ENCODE measurements at places on chromosomes 3 and 15.

DNA sequence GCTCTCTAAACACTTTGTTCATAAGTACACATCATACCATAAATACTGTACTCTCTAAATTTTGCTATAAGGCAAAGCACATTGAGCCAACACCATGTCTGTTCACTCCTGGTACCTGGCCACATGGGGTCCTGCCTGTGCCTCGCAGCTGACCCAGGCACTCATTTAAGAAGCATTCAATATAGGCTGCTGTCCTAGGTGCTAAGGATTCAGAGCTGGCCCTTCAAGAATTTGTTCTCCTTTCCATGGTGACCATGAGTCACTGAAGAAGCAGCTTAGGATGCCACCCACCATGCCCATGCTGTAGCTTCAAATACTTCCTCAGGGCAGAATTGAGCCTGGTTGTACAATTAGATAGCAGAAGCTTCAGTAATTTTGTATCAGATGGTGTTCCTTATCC, 119.2 kb upstream of the ZBED2 start:
- DNase-seq: no peak

GRCh38 chr15:62416526-62416925, 251.4 kb upstream of the C2CD4B start:
- DNase-seq: no peak

- DNase-seq: no peak
These were observed 7.8 kb upstream of the STAC start for GRCh38 chr3:36372534-36372935.

DNA sequence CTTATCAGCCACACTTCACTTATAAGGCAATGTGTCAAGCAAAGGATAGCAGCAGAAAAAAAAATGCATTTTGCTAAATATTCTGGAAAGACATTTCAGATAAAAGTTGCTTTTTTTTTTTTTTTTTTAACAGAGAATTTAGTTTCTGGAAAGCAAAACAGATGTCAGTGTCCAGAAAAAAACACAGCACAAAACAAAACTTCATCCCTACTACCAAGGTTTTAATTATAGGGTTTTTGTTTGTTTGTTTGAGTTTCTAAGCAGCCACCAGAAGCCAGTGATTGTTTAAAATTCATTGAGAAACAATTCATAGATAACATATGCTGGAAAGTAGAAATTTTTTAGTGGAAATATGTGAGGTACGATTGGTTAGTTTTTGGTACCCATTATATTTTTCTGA, 1202.7 kb downstream of the OTOL1 start:
- DNase-seq: no peak

- no peak for DNase-seq
These were observed 492.5 kb upstream of the TGFBR2 start for GRCh38 chr3:30113906-30114305.

- DNase-seq: no peak
These were observed 195.2 kb upstream of the MCTP2 start for GRCh38 chr15:94036156-94036555.

DNA sequence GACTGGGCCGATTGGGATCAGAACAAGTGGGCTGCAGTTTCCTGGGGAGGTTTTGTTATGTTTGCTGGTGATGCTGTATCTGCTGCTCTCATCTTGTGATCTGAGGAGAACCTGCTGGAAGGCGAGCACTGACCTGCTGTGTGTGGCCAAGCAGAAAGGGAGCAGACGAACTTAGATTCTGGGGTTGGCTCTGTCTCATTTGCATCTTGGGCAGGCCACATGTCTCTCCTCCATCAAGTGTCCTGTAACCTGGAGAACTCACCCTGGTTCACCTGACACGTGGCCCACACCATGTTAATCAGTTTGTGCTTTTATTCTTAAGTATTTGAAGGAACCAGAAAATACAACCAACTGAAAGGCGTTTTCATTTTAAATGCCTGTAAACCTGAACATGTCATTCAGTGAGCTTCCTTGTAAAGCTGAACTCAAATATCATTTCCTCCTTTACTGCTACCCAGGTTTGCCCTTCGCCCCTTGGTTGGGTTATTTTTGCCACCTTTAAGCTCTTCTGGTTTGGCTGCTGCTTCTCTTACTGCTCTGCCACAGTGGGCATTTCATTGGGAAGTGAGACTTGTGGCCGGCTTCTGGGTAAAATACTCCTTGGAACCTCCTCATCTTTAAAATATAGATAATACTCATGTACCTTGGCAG, 33.5 kb upstream of the TRAK1 start:
- DNase-seq: no peak

DNA sequence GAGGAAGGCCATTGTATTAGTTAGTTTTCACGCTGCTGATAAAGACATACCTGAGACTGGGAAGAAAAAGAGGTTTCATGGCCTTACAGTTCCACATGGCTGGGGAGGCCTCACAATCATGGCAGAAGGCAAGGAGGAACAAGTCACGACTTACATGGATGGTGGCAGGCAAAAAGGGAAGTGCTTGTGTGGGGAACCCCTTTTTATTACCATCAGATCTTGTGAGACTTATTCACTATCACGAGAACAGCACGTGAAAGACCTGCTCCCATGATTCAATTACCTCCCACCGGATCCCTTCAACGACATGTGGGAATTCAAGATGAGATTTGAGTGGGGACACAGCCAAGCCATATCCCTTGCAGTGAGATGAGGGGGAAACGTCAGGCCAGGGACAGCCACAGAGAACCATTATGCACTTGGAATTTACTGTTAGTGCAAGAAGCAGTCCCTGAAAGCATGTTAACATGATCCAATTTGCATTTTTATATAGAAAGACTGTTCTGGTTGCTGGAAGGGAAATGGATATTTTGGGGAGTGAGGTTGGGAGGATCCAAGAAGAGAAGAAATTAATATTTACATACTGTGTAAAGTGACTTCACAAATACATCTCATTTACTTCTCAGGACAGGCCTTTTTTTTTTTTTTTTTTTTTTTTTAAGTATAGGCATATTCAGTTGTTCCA, 87.1 kb downstream of the ARNT2 start:
- DNase-seq: no peak

- no peak for DNase-seq
These were observed 124.4 kb downstream of the DIPK2A start for GRCh38 chr3:144096016-144096415.

GRCh38 chr3:45055411-45056143, 29.5 kb downstream of the CLEC3B start:
- DNase-seq: no peak

GRCh38 chr3:15726043-15726442, 71.7 kb downstream of the ANKRD28 start:
- no peak for DNase-seq

DNA sequence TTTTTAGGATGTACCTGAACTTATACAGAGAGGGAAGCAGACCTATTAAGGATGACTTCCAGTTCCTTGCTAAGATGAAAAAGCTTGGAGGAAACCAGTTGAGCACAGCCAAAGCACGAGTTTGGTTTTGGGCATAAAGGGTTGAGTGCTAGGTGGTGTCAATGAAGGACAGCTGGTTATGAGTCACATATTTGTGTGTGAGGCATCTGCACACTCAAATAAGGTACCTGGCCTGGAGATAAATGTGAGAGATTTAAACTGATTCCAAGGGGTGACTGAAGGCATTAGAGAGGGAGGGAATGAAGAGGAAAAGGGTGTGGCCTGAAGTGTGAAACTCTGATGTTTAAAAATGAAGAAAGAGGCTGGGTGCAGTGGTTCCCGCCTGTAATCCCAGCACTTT, 486.7 kb downstream of the DIPK2A start:
- DNase-seq: no peak

- DNase-seq: no peak
These were observed 80.4 kb downstream of the TGFBR2 start for GRCh38 chr3:30686799-30687198.

DNA sequence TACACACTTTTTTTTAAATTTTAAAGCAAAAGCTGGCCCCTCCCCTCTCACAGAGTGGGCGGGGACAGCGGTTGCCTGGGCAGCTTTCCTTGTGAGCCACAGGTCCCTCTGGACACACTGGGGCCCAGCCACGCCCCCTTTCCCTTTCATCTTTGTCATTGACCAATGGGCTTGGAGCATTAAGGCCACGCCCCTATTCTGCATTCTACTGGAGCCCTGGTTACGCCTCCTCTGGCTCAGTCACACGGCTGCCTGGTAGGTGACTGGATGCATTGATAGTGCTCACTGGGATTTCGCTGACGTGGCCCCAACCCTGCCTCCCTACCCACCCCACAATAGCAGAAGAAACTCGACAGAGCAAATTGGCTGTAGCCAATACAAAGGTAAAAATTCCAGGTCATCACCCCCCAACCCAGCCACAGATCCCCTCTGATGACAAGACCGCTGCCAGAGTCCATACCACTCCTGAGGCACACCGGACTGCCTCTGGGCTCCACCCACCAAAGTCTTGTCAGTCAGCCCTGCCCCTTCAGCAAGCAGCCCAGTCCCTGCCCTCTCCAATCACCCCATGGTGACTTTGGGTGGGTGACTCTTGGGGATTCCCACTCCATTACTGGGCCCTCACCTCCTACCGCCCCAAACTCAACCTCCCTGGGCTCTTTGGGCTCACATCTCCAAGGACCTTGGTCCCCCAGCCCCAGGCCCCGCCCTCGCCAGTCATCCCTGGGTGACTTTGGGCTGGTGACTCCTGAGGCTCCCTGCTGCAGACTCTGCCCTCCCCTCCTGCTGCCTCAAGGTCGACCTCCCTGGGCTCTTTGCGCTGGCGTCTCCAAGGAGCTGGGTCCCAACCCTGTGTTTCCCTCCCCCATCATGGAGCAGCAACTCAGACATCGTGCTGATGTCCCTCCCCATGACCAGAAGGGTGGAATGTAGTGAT, 112.2 kb upstream of the FAN1 start:
- DNase-seq: no peak

DNA sequence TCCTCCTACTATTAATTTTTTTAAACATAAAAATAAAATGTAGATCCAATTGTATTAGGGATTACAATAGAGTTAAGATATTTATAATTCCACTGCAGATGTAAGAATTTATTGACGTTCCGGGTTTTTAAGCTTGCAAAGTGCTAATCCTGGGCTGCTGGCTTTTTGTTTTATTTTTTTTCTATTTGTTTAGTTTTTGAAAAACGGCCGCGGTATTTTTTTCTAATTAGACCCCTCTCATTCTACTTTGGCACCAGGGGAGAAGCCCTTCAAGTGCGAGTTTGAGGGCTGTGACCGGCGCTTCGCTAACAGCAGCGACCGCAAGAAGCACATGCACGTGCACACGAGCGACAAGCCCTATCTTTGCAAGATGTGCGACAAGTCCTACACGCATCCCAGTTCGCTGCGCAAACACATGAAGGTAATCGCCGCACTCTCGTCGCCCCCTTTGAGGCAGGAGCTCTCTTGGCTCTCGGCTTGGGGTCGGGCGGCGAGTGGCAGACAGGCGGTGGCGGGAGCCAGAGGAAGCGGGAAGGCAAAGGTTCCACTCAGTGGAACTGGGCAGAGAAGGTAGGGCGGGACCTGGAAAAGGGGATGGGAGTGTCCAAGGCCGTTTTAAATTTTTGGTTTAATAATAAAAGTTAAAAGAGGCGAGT, 3.2 kb downstream of the ZIC1 start:
- DNase-seq: no peak

- DNase-seq: no peak
These were observed 1.2 kb upstream of the C15orf40 start for GRCh38 chr15:83012636-83013035.

DNA sequence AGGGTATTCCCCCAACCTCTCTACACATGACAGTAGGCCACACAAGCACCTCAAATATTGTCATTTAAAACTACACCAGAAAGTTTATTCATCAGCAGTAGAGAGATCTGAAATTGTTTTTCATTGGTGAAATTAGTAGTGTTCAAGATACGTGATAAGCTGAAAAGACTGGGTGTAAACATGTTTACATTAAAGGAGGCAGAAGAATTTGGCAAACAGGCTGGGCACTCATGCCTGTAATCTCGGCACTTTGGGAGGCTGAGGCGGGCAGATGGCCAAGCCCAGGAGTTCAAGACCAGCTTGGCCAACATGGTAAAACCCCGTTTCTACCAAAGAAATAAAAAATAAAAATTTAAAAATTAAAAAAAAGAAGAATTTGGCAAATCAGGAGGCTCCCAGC, 255.6 kb downstream of the FOXP1 start:
- no peak for DNase-seq

All from activated gamma-delta T cell treated with Interleukin-2 at 50 U/mL for 16 hours (primary cell).